Brain microvascular endothelial cell (primary cell): ENCODE measurements at places on chromosomes 1 and 21.

- DNase-seq: no peak
Observed at GRCh38 chr1:161335796-161336195, 21.6 kb downstream of the SDHC start.

DNA sequence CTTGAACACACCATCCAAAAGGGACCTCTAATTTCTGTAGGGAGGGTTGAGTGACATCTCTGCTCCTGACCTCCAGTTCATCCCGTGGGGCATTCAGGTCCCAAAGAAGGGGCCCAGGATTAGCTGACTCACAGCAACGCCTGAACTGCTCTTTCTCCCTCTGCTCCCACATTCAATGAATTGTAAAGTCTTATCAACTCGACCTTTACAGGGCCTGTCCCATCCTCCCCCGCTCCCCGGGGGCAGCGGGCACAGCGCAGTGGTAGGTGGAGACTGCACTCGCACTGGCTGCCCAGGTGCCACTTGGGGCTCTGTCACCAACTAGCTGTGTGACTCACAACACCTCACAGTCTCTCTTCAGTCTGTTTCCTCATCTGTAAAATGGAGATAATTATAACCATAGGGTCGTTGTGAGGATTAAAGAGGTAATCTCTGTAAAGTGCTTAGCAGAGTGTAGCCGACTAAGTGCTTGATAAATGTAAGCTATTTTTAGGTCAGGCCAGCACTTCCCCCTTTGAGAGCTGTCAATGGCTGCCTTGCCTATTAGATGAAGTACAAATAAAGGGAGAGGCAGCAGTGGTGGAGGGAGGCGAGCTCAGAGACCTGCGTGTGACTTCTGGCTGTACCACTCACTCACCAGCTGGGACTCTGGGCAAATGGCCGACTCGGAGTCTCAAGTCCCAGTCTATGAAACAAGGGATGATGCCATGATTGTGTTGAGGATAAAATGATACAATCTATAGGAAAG is 637 bp upstream of the MYBPHL start:
- DNase-seq: no peak

DNA sequence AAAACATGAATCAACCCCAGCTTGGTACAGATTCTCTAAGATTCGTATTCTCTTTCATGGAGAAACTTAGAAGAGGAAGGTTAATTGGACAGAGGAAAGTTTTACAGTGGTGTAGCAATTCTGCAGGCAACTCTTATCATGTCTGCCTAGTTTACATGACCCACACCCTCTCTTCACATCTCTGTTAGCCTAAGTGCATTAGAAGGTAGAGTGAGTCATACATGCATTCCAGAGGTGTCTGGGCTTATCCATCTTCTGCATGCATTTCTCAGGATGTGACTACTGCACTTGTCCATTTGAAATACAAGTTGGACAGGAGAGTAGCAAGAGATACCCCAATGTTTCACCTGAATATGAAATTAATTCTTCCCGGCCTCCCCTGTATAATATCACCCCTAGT is 578.4 kb upstream of the NCAM2 start:
- no peak for DNase-seq

GRCh38 chr1:197199923-197200271 is 53.4 kb upstream of the ASPM start:
- DNase-seq: no peak

- DNase-seq: no peak
Observed at GRCh38 chr1:232300466-232300865, 329.5 kb downstream of the SIPA1L2 start.
